ENCODE measurements at places on chromosomes 1 and 21. TPM values are rescaled to one million over a fixed set of nuclear protein-coding genes. Genes with fewer than 3 reads are reported as not detected.

TNFRSF25 gene
- 11.8 TPM for total RNA-seq

MYOM3 gene
- 0.23 TPM for total RNA-seq

CD1E gene
- total RNA-seq, result not detected

PDPN gene
- 11.8 TPM for total RNA-seq

ZNF697 gene
- 23.8 TPM for total RNA-seq

LCE3A gene
- total RNA-seq, result not detected

CD48 gene
- total RNA-seq, result 0.46 TPM

TRIM63 gene
- not detected for total RNA-seq

LAD1 gene
- total RNA-seq, result 0.23 TPM

TRIM46 gene
- total RNA-seq, result 21.2 TPM

EXO1 gene
- total RNA-seq, result 4.2 TPM

CYP4A11 gene
- 0.23 TPM for total RNA-seq

COA7 gene
- total RNA-seq, result 31.1 TPM

ACKR1 gene
- total RNA-seq, result 0.92 TPM

All from diencephalon (tissue), 1 donor.